Esophagus mucosa (tissue), 1 donor: ENCODE measurements at places on chromosomes 4 and X. TPM values are rescaled to one million over a fixed set of nuclear protein-coding genes. Genes with fewer than 3 reads are reported as not detected.

DNA sequence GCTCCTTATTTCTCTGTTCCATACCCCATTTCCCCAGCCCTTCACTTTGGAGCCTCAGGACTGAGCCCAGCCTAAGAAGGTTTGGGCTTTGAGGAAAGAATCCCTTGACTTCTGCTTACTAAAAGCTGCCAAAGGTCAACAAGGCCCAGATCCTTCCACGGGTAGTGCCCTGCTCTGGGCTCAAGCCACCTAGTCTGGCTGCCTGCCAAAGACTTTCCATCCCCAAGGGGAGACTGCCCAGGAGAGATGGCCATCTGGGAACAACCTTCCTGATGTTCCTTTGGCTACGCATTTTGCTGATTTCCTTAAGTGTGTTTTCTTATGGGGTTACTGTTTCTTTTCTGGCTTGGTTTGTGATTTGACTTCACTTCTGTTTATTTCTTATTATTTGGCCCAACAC lies 49.8 kb upstream of the NDP start:
- no peak for ATAC-seq

GRCh38 chrX:148422526-148422925 lies 77.9 kb upstream of the AFF2 start:
- no peak for ATAC-seq

DNA sequence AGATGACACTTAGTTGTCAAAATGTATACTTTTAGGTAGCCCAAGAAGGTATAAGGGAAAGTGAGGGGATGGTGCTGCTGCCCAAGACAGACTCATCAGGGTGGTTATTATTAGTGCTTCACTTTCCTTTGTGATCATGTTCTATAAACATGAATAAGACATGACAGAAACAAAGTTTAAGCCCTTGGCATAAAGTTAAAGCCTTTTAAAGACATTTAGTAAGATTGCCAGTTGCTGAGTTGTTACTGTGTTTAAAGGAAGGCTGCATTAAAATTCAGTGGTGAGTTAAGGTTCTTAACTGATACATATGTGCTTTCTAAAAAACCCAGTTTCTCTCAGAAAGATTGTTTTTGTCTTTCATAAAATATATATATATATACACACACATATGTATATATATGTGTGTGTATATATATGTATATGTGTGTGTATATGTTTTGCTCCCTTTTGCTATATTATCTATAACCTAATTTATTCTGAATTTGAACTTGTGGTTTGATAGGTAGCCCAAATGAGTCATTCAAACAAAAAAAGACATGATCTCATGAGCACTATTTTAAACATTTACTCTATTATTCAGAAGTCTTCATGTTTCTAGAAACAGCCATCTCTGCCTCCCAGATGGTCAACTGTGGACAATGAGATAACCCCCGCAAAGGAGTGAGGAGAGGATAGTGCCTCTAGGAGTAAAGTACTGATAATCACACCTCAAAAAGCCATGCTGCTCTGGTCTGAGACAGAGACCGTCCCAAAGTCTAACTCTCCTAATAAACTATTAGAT lies 98.1 kb upstream of the OTUD4 start:
- ATAC-seq: peak; percentile 41

- no peak for ATAC-seq
Observed at GRCh38 chr4:114040319-114041116, 61.1 kb upstream of the ARSJ start.

DNA sequence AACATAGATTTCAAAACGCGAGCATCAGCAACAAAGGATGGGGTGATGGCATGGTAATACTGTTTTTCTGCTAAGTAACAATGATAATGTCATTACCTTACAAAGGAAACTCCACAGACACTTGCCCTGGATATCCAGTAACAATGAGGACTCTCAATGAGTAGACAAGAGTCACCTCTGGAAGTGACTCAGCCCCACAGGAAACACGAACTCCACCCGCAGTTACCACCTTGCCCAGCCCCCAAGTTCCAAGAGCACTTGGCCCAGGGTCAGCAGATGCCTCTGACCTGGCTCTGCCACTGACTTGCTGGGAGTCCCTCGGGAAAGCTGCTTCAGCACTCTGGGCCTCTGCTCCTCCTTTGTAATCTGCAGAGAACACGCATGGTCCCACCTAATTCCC lies 110.3 kb upstream of the MAP3K15 start:
- peak; percentile 20 for ATAC-seq

- no peak for ATAC-seq
Observed at GRCh38 chr4:177964061-177964460, 521.8 kb upstream of the AGA start.

DNA sequence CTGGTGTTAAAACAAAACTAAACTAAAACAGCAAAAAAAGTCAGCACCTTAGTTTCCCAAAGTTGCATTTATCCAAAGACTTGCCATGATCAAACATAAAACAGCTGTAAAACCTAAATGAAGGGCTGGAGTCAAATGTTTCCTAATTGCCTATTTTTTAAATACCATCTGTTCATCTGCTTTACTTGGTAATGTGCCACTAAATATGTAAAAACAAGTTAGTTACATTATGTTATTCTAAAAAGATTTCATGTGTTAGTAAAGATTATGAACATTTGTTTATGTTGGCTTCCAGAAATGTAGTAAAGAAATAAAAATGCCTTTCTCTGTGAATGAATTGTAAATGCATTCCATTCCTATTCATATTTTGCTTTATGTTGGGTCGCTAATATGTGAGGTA lies 977.8 kb downstream of the FSTL5 start:
- ATAC-seq: no peak

Gene FHDC1
- 5.9 TPM for total RNA-seq

Gene GPR78
- total RNA-seq: 6.4 TPM

Gene SPOCK3
- not detected for total RNA-seq
